Mammary epithelial cell (primary cell): ENCODE measurements at places on chromosomes 13 and 19. TPM values are rescaled to one million over a fixed set of nuclear protein-coding genes. Genes with fewer than 3 reads are reported as not detected.

The AP1M2 gene
- 86.3 and 86.9 TPM in 2 replicates for total RNA-seq

The ZNF560 gene
- 0.11 and 0.19 TPM in 2 replicates for total RNA-seq

DNA sequence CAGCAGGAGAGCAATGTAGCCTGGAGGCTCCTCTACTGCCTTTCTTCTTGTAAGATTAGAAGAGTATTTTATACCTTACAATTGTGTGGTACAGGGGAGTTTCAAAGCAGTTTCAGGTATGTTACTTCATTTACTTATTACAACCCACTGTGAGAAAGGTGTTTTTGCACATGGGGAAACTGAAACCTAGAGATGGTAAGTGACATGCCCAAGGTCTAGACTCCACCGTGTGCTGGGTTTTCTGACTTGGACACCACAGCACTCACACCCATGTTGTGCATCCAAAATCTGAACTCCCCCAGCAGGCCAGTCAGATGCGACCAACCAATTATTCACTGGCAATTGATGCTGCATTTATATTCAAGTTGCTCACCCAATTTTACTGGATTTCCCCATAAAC lies 22.8 kb downstream of the ERICH6B start:
- DNase-seq, result no peak

GRCh38 chr13:50388481-50388880 lies 373.2 kb downstream of the KCNRG start:
- no peak for DNase-seq

GRCh38 chr13:28320884-28321574 lies 173.9 kb downstream of the FLT1 start:
- no peak for DNase-seq

DNA sequence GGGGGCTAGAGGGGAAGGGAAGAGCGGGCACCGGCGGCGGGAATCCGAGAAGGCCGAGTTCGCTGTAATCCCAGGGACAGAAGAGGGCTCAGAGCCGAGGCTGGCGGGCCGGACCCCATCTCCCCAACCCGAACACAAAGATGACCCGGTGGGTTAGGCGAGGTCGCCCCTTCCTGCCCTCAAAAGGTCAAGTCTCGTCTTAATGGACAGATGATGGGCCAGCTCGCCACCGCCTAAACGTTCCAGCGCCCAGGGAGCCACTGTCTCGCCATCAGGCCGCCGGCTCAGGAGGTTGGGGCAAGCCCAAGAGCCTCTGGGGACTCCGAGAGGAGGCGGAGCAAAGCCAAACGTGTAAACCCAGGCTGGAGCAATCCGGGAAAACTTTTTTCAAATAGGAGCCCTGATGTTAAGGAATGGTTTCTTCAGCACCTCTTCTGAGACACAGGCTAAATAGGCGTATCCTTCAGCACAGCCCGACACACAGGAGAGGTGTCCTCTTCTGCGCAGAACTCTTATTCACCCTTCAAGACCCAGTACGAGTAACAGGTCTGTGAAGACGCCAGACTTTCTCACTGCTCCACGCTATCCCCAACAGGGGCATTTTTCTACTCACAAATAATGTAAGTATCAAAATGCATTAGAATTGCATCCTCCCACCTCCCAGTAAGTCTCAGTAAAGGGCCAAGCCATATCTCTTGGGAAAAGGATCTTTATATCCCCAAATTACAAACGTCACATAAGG lies 6.3 kb upstream of the POU4F1 start:
- DNase-seq, result no peak
